NCI-H146 (cell line): ENCODE measurements at places on chromosomes 1 and 21.

DNA sequence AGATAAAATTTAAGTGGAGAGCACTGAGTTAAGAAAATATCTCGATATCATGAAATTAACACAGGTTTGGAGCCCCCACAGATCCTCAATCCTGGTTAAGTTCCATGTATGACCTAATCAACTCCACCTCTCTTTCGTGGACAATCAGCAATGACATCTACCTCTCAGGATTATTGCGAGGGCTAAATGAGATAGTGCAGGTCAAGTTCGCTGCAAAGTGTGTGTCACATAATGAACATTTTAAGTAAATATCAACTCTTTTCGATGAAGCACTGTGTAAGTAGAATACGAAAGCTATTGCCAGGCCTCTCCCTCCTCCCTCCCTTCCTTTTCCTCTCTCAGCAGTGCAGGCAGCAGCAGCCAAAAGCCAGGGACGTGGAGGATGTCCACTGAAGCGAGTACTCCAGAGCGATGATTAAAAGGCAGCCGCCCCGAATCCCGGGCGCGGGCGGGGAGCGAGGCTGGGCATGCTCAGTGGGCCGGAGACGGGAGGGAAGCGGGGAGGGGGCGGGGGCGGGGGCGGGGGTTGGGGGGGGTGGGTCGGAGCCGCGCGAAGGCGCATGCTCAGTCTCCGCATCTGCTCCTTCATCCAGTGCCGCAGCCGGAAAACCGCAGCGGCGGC is at the start of gene CAMSAP2:
Gene CAMSAP2, plus strand, starts transcription at position 567 of the 622 bp plus-strand sequence. CDS start 935 bp downstream, outside the sequence.
- peak; percentile 90 for DNase-seq

DNA sequence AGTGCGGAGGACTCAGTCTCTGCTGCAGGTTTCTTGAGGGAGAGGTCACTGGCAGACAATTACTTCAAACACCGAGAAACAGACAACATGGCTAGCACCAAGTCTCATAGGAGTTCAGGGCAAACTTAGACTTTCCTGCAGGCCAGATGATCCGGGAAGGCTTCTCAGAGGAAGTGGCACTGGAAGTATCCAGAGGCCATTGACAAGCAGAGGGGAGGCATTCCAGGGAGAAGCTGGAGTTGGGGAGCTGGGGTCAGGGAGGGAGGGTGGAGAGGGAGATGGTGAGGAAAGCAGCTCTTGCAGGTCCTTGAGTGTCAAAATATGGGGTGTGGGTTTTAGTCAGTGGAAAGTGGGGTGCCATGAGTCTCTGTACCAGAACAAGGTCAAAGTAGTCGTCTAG is 147.9 kb downstream of the KAZN start:
- no peak for DNase-seq

- DNase-seq: no peak
These were observed 22.8 kb downstream of the CDC7 start for GRCh38 chr1:91523482-91523881.

DNA sequence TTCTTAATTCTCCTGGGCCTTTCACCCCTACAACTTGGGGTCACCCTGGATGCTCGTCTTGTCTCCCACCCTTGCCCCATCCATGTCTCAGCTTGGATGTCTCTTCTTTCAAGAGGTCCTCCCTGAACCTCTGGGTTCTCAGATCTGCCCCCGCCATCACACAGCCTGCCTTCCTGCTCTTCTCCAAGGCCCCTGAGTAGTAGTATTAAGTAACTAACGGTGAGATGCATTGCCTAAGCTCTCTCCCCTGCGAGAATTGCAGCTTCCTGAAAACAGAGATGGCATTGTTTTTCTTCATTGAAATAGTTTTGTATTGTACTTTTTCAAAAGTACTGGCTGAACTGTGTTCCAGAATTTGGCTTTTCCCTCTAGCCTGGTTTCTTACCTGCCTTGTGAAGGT is 16.0 kb downstream of the MIIP start:
- DNase-seq: no peak

DNA sequence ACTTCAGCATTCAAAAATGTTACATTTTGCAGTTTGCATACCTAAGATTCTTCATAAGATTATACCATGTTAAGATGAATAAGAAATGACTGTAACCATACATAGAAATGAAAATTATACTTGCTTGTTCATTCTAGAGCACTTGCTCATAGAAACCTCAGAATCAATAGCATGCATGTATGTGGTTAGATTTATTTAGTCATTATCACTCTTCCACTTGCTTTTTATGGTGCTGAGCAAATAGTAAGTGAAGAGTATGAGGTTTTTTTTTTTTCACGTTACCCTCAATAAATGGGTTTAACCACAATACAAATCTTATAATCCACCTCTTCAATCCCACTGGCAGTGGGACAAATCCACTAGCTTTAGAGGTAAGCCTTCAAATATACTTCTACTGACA is 84.7 kb downstream of the LRRC53 start:
- no peak for DNase-seq

DNA sequence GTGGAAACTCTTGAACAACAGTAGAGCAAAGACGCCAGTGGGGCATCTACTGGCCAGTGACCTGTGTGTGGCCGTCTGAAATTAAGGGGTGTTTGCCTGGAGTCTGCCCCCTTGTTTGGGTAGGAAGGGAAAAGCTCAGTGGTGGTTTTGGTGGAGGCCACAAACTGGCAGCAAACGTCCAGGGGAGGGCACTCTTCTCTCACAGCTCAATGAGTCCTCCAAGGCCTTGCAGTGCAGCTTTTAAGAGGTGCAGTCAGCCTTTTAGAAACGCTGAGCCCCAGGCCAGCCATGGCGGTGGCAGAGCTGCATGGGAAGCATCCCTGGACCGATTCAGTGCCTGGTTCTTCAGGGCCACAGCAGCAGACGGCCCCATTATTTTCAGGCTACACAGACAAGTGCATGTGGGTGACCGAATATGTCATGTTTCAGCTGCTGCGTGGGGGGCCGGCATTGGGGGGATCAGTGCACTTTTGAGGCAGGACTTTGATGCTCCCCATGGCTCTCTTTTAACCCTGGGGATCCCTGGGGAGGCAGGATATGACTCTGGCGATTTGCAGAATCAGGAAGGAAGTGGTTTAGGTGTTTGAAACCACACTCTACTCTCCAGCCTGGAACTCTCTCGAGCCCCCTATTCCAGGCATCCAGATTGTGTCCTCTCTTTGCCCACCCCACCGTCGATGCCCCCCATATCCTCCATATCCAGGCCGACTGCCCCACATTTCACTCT is 414.0 kb downstream of the PRDM2 start:
- peak; percentile 85 for DNase-seq

DNA sequence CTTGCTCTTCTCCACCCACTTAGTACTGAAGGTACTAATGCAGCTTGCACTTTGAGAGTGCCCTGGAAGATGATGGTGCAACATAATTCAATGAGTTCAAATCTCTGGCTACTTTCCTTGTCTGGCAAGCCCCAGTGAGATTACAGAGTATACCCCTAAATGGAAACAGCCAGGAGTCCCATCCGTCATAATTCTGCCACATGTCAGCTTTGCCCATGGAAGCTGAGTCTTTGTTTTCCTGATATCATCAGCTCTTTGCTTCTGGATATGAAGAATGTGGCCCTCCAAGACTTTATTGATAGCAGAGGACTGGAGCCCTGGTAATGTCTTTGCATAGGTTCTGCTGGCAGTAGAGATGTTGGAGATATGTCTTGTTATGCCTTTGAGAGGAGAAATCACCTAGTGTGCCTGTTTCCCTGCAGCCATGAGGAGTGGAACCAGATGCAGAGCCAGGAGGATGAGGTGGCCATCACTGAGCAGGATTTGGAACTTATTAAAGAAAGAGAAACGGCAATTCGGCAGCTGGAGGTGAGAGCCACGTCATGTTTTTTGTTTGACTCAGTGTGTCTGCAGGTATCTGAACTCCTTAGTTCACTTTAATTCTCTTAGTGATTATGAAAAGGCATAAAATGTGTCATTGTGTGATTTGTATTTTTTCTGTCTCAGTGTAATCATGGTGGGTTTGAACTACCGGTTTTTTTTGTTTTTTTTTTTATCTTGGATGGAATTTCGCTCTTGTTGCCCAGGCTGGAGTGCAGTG is 18.7 kb upstream of the PPP1R8 start:
- DNase-seq: no peak
